Activated CD4-positive, alpha-beta T cell treated with anti-CD3 and anti-CD28 coated beads, Interleukin-2, amount 10 ng/mL, durations not matched to agents 7 days and 5 days (primary cell): ENCODE measurements at places on chromosomes 2 and 18. TPM values are rescaled to one million over a fixed set of nuclear protein-coding genes. Genes with fewer than 3 reads are reported as not detected.

Gene SCLY
- 30.0 TPM for total RNA-seq

Gene ANKRD36C
- 81.1 TPM for total RNA-seq

Gene KCNIP3
- not detected for total RNA-seq

Gene MERTK
- 0.21 TPM for total RNA-seq

Gene IL1RL1
- not detected for total RNA-seq

Gene DPP4
- total RNA-seq, result 152 TPM

Gene MOCOS
- 0.05 TPM for total RNA-seq
